ENCODE measurements at places on chromosomes 3 and 15. TPM values are rescaled to one million over a fixed set of nuclear protein-coding genes. Genes with fewer than 3 reads are reported as not detected.

SLC2A2 gene
- total RNA-seq = not detected

COX17 gene
- 26.3 TPM for total RNA-seq

LRRIQ4 gene
- not detected for total RNA-seq

LYZL4 gene
- not detected for total RNA-seq

RHOV gene
- 0.36 TPM for total RNA-seq

SIDT1 gene
- total RNA-seq = 28.8 TPM
